Ascending aorta (tissue), 2 donors: ENCODE measurements at places on chromosomes 13 and 19. TPM values are rescaled to one million over a fixed set of nuclear protein-coding genes. Genes with fewer than 3 reads are reported as not detected.
A peak's percentile ranks its signal among the peaks of the same experiment; 100 is the strongest.

The PSG1 gene
- not detected for total RNA-seq

The FGF21 gene
- total RNA-seq: not detected

The SPACA4 gene
- not detected for total RNA-seq

The CGB3 gene
- not detected for total RNA-seq

The GNA15 gene
- total RNA-seq: 7.1 TPM

The LRRC4B gene
- total RNA-seq: 56.0 TPM

The TGFBR3L gene
- 7.1 TPM for total RNA-seq

DNA sequence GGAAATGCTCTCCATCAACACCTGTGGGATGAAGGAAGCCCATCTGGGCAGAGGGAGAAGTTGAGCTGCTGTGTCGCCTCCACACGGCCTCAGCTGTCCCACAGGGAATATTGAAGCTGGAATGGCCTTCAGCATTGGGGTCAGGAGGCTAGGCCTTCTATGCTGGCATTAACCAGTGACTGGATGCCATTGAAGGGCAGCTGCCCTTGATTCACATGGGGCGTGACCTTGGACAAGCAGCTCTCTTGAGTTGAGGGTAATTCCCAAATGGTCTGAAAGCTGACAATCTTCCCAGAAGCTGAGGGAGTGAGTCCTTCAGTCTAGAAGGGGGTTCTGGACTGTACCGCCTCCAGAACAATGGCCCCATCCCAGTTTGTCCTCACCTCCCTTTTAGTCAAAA lies 6.7 kb downstream of the BCL3 start:
- no peaks in the 10 kb centered on the region for H3K27me3 ChIP-seq
- H3K4me3 ChIP-seq: no peak overlapping the region
- no peak for DNase-seq
- H3K4me1 ChIP-seq: peaks cover 54% of the 10 kb centered on the region
- peaks cover 18% of the 10 kb centered on the region for H3K36me3 ChIP-seq

GRCh38 chr13:44311011-44311780 lies 62.4 kb upstream of the SERP2 start:
- peak; percentile 58 for DNase-seq
- H3K4me3 ChIP-seq: no peak overlapping the region
- no peaks in the 10 kb centered on the region for H3K36me3 ChIP-seq
- peaks cover 5% of the 10 kb centered on the region for H3K4me1 ChIP-seq

DNA sequence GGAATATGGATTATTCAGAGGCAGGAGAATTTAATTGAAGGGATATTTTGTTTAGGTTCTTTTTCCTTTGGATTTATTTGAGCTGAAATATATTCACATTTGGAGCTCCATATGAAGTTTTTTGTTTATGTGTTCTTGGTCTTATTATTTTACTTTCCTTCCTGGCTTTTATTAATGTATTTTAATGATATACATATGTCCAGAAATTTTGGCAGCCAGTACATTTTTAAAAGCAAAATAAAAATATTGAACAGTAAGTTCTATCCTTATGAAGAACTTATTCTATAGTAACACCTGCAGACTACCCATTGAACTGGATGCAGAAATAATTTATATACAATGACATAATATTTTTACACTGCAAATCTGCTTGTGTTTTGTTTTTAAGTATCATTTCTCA lies 323.6 kb downstream of the GPC6 start:
- H3K27me3 ChIP-seq: no peaks in the 10 kb centered on the region
- no peak overlapping the region for H3K27ac ChIP-seq
- H3K4me3 ChIP-seq: no peak overlapping the region
- no peaks in the 10 kb centered on the region for H3K4me1 ChIP-seq
- H3K36me3 ChIP-seq: no peaks in the 10 kb centered on the region

GRCh38 chr19:54155694-54156093 lies 3.8 kb downstream of the LENG1 start:
- no peak for DNase-seq
- H3K27ac ChIP-seq: no peak overlapping the region
- H3K27me3 ChIP-seq: no peaks in the 10 kb centered on the region

DNA sequence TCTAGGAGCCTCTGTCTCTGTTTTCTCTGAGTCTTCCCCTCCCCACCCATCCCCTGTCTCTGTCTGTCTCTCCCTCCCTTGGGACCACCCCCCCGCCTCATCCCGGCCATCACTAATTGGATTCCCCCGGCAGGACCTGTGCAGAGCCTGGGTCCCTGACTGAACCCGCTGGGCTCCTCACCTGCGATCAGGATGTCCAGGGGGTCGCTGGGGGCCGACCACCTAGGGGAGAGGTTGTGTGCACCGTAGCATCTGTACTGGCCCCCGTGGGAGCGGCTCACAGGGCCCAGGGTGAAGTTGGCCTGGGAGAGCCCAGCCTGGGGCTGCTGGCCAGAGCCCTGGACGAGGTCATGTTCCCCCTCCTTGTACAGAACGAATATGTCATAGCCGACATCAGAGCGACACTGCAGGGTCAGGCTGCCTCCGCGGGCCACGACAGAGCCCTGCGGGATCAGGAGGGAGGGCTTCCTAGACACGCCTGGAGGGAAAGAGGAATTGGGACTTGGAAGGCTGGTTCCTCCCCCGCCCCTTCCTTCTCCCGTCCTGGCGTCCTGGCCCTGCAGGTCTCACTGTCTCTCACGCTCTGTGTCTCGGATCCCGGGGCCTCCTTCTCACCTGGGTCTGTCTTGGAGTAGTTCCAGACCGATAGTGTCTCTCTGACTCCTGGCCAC lies 1.8 kb downstream of the LILRB5 start:
- no peak overlapping the region for H3K27ac ChIP-seq
- no peaks in the 10 kb centered on the region for H3K27me3 ChIP-seq
- H3K36me3 ChIP-seq: no peaks in the 10 kb centered on the region
- no peaks in the 10 kb centered on the region for H3K4me1 ChIP-seq
- peak; percentile 60 for DNase-seq

GRCh38 chr13:79141082-79141481 lies 265.0 kb downstream of the RBM26 start:
- H3K4me3 ChIP-seq: no peak overlapping the region
- H3K27ac ChIP-seq: no peak overlapping the region
- no peaks in the 10 kb centered on the region for H3K27me3 ChIP-seq
- no peaks in the 10 kb centered on the region for H3K36me3 ChIP-seq
- no peak for DNase-seq
- H3K4me1 ChIP-seq: no peaks in the 10 kb centered on the region

DNA sequence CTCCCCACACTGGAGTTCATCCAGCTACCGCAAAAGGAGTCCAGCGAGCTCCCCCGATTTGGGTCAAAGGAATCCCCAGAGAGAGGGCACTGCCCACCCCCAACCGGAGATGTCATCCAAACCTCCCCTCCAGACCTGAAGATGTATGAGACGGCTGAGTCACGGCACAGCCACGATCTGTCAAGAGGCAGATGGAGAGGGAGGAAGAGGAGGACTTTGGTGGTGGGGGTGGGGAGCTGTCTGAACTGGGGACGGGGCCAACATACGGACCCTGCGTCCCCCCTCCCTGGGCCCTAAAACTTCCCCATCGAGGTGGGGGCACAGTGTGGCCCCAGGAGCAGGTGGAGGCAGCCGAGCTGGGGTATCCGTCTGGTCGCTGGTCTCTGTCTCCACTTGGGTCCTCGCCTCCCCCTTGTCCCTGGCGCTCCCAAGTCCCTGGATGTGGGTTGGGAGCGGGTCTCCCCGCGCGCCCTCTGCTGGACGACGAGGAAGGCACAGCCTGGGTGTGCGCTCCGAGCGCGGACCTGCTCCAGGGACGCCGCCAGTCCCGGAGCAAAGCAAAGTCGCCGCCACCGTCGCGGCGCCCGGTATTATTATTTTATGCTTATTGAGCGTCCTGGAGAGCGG lies 3.8 kb downstream of the PDE4A start:
- H3K27me3 ChIP-seq: peaks cover 31% of the 10 kb centered on the region
- H3K4me3 ChIP-seq: peak overlapping the region; percentile 41
- peaks cover 19% of the 10 kb centered on the region for H3K4me1 ChIP-seq
